ENCODE measurements at places on chromosomes 16 and 17.

- DNase-seq = peak; percentile 58
Observed at GRCh38 chr17:76266244-76266938, 1.2 kb downstream of the UBALD2 start.

- DNase-seq = no peak
Observed at GRCh38 chr16:57614944-57615343, 13.5 kb upstream of the ADGRG1 start.

DNA sequence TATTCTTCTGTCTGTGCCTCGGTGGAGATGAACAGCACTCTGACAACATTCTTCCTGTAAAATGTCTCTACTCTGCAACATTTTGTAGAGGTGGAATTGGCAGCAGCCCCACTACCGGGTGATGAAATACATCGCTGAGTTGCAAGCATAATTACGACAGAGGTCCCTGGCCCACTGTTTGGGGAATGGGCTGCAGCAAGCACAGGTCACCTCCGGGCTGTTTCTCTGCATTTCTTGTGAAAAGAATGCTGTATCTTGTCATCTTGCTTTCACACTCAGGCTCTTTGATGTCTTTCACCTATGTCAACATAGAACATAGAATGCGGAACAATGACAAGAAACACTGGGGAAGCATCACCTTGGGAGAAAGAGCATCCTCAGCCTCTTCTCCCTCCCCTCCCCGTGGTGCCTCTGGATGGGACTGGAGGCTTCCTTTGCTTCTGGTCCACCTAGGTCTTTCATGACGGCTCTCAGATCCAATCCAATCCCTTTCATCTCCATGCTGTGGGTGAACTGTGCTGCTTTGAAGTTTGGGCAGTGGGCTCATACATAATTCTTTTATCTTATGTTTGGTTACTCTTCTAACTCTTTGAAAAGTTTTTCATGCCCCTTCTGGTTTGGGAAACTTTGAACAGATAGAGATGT, 265.0 kb downstream of the PHKB start:
- DNase-seq = no peak

- DNase-seq = no peak
Observed at GRCh38 chr16:57387598-57388354, 15.5 kb downstream of the CX3CL1 start.

DNA sequence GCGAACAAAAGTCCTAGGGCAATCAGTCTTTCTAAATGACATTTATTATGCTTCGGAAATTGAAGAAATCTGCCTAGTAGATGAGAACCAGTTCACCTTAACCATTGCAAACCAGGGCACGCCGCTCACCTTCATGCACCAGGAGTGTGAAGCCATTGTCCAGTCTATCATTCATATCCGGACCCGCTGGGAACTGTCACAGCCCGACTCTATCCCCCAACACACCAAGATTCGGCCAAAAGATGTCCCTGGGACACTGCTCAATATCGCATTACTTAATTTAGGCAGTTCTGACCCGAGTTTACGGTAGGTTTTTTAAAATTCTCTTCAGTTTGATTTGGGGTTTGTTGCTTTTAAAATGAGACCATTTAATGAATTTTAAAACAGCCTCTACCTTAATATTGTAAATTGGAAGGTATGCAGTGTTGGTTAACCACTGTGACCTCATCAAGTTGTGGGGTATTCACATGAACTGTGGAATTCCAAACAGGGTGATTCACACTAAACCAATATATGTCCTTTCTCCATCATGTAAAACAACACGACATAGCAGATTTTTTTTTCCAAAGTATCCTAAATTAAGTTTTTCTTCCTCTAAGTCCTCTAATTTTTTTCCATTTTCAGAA, 6.2 kb upstream of the EVI2A start:
- DNase-seq = peak; percentile 90

DNA sequence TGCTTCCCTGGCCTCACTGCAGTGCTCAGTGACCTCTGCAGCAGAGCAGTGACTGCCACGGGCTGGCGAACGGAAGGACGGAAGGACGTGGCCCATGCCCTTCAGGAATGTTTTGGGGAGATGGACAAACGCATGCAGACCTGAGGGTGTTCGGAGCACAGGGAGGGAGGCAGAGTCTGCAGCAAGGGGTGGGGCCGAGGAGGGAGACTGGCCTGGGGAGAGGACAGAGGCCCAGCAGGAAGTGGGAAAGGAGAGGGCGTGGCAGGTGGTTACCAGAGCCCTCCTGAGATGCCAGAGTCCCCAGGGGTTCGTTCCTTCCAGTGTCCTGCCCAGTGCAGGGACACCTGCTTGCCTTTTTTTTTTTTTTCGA, 21.9 kb downstream of the ADORA2B start:
- no peak for DNase-seq

DNA sequence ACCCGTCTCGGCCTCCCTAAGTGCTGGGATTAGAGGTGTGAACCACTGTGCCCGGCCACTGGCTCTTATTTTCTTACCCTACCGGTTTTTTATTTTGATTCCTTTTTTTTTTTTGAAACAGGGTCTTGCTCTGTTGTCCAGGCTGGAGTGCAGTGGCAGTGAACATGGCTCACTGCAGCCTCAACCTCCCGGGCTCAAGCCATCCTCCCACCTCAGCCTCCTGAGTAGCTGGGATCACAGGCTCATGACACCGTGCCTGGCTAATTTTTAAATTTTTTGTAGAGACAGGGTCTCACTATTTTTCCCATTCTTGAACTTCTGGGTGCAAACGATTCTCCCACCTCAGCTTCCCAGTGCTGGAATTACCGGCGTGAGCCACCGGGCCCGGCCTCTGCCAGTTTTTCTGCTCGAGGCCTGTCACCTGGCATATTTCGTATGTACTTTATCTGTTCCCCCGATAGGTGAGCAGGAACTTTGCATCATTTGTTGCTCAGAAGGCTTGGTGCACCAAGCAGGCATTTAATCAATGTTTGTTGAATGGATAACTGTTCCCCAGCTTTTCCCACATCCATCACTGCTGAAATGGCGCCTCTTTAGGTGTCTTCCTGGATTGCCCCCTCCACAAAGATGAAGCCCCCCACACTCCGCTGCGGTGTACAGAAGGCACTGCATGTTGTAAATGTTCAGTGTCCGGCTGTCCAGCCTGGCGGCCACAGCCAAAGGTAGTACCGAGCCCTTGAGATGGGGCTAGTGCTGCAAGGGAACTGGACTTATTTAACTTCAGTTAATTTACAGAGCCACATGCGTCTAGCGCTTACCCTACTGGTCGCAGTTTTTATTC, 858 bp upstream of the TELO2 start:
- no peak for DNase-seq

DNA sequence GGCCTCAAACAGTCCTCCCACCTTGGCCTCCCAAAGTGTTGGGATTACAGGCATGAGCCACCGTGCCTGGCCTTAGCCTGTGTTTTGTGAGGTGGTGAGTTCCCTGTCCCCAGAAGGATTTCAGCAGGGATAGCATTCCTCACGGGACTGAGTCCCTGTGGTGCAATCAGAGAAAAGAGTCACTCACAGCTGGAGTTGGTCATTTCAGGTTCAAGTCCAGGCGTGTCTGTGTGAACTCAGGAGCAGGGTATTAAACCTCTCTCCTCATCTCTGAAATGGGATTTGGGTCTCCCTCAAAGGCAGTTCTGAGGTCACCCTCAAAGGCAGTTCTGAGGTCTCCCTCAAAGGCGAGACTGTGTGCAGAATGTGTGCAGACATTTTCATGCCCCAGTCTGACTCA, 28.6 kb downstream of the NPTX1 start:
- no peak for DNase-seq

GRCh38 chr16:23013484-23013883, 135.8 kb downstream of the USP31 start:
- peak; percentile 2 for DNase-seq

DNA sequence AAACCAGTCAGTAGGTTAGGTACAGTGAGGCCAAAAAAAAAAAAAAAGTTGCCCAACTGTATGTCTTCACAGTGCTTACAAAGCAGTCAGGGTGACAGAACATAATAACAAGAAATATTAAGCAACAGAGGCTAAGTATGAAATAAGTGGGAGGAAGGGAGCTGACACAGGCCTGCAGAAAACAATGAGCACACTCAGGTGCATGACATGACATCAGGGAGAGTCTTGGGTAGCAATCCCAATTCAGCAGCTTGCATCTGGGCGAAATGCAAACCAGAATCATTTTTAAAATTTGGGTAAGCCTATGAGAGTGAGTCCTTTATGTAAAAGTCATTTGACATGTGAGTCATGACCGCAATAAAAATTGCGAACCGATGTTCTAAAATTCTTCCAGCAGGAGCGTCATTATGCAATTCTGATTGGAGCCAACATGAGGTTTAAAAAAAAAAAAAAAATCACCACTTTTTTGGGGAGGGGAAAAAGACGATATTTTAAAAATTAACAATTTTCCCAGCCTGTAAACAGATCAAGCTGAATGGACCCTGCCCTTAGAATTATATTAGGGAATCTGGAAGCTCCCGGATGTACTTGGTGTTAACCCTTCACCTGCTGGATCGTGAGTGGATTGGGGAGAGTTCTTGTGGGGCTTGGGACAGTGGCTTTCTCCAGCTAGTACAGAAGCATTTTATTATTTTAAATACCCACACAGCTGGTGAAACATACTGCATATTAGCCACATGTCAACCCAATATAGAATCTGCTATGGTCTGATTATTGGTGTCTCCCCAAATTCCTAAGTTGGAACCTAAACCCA, 127.9 kb downstream of the NPIPB5 start:
- DNase-seq = peak; percentile 69

GRCh38 chr17:67246653-67247415, 1.8 kb upstream of the HELZ start:
- DNase-seq = peak; percentile 31

DNA sequence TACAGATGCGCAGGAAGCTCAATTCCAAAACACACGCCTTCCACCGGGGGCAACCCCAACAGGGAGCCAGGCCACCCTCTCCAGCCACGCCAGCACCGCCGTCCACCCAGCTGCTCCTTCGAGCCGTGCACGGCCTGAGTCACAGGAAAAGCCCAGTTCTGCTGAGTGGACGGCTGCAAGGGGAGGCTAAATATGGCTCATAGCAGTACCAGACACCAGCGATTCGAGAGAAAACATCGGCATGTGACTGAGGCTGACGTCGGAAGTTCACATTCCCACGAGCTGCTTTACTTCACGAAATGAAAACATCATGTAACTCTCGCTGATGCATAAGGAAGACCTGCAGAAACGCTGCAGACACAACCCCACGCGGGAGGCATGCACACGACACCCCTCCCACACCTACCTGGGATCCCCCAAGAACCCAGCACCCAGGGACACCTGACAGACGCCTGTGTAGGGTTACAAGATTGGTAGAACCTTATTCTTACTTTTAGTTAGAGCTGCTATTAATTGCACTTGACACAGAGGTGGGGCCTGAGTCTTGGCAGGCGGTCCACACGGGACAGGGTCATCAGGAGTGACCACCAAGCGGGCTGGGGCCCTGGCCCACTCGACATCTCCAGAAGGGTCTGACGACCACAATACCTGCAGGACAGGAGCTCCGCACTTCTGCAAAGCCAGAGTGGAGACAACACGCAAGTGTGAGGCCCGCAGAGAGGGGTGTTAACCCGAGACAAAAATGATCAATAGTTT, 116.8 kb downstream of the ANKRD11 start:
- peak; percentile 55 for DNase-seq

GRCh38 chr16:85208643-85209520, 96.6 kb upstream of the CIBAR2 start:
- no peak for DNase-seq

GRCh38 chr17:72804949-72805707, 287.4 kb downstream of the SLC39A11 start:
- DNase-seq = peak; percentile 27

DNA sequence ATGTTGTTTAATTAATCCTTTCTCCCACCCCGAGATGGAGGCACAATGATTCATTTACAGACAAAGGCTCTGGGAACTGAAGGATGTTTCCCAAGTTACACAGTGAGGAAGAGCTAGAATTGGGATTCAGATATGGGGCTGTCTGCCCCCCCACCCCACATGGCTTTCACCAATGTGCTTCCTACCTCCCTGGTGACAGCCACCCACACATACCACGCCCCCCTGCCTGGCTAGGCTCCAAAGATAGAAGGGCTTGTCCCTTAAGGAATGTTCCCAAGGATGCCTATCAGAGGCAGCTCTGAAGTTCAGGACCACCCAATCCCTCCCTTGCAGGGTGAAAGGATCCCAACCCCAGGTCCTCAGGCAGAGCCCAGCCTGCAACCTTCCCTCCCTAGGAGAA, 32.9 kb downstream of the CFAP20 start:
- DNase-seq = no peak

- DNase-seq = peak; percentile 60
Observed at GRCh38 chr16:54285414-54286089, 1.0 kb downstream of the IRX3 start.

GRCh38 chr17:43431714-43432523, 33.1 kb downstream of the ARL4D start:
- peak; percentile 42 for DNase-seq

DNA sequence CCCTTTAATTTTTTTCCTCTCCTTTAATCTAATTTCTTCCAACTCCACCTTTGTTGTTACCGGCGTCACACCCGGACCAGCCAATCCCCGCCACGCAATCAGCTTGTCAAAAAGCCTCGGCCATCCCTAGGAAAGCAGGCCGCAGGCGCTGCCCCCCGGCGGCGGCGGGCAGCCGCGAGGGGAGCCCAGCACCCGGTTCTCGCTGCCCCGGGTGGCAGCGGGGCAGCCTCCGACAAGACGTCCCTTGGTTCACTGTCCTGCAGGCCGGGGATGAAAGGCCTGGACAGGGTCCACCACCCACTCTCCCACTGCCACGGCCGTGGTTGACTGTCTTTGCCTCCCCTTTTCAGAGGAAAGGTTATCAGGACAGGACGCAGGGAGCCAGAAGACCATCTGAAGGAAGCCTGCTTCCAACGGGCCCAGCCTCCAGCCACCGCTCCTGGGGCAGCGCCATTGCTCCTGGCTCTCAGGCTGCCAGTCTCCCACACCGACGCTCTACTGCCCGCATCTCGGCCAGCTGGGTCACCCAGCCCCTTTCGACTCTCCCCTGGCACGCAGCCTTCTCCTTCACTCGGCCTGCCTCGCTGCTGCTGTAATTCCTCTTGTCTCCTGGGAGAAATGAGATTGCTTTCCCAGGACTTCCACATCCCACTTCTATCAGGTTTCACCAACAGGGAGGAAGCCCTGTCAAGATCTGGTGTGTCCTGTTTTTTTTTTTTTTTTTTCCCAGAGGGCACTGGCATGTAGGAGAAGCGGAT, 2.8 kb upstream of the UBTF start:
- peak; percentile 80 for DNase-seq

- peak; percentile 1 for DNase-seq
Observed at GRCh38 chr16:20675488-20676267, 21.8 kb downstream of the ACSM1 start.

- no peak for DNase-seq
Observed at GRCh38 chr17:74354123-74354522, 7.5 kb downstream of the BTBD17 start.

- DNase-seq = no peak
Observed at GRCh38 chr16:22400900-22401299, 26.5 kb upstream of the CDR2 start.
